ENCODE measurements at places on chromosomes 1 and 21.

- no peak for DNase-seq
Observed at GRCh38 chr1:90502696-90503095, 214.4 kb downstream of the BARHL2 start.

GRCh38 chr21:31218830-31219608 is 125.0 kb downstream of the TIAM1 start:
- DNase-seq, result no peak

DNA sequence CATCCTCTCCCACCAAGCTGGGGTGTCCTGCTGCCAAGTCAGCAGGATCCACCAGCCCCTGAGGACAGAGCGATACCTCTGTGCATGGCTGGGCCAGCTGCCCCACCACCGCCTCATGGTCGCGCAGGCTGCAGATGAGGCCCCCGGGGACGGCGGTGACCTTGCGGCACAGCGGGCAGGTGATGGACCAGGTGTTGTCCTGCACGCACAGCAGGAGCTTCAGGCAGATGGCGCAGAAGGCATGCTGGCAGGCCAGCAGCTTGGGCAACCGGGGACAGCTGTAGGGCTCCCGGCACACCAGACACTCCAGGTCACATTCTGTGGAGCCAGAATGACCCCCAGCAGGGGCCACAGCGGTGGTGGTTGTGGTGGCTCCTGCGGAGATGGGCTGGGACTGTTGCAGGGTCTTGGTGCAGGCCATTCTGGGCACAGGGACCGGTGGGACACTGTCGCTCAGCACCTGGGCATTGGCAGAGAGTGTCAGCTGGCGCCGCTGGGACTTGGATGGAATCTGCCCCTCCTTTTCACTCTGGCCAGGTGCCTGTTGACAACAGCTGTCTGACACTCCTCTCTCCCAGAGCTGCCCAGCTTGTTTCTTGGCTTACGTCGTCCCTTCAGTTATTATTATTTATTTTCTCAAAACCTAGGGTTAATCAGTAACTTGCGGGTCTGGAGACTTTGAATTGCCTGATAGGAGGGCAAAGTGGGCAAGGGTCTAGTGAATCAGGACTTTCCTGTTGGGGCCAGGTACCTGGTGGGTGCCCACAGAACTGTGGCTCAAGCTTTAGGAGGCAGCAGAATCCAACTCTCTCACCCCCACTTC is at the start of gene RNF186:
Gene RNF186 (minus strand): TSS at position 603 of the 823 bp plus-strand sequence. CDS start 182 bp downstream, at position 421.
- no peak for DNase-seq

DNA sequence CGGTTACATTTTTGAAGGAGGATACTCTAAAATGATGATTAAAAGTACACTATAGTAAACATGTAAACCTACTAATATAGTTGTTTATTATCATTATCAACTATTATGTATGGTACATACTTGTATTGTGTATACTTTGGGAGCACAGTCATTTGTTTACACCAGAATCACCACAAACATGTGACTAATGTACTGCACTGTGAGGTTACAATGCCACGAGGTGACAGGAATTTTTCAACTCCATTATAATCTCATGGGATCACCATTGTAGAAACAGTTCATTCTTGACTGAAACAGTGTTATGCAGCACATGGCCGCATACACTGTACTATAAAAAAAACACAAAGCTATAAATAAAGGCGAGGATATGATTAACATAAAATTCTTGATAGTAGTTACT is 44.3 kb downstream of the GPATCH2 start:
- no peak for DNase-seq

GRCh38 chr21:31213787-31214186 is 130.3 kb downstream of the TIAM1 start:
- no peak for DNase-seq

DNA sequence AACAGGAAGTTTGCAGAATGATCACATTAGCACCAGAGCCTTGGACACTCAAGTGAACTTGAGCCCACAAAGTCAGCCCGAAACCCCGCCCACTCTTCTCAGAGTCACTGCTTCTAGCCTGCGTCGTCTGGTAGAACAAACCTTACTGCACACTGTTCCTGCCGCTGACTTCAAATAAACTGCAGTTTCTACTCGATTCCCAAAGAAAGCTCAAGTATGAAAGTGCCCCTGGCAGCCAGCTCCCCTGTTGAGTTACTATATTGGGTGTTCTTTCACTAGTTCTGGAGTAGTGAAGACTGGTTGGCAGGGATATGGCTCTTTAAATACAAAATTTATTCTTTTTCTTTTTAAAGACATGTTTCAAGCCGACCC is 164.7 kb downstream of the GALNT2 start:
- no peak for DNase-seq

DNA sequence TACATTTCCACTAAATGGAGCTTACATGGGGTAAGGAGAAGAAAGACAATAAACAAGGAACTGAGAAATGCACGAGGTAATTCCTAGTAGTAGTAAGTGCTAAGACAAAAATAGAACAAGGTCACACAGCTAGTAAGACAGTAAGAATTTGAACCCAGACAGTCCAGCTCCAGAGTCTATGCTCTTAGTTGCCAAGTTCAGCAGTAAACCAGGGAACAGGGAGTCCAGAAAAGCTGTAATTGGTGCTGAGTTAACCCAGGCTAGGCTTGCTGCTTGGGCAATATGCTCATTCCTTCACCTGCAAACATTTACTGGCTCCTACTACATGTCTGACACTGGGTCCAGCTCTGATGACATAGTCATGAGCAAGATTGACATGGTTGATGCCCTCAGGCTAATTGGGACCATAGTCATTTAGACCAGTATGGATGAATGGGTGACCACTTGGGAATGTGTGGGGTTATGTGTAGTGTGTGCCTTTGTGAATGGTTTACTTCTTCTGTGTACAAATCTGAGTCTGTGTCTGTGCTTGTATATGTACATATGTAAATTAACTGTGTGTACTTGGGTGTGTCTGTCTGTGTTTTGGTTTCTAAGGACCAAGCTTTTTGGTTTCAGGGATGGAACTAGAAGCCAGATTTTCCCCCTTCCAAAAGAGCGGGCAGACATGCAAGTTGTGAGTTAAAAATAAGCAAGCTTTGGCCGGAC is 2.0 kb downstream of the GPX7 start:
- no peak for DNase-seq

Data from glutamatergic neuron (in vitro differentiated cells).